ENCODE measurements at places on chromosomes 12 and 14.

- no peak for DNase-seq
Measured at GRCh38 chr12:82596483-82596882, 90.2 kb upstream of the TMTC2 start.

- DNase-seq: no peak
Measured at GRCh38 chr14:76918782-76919394, 92.7 kb downstream of the LRRC74A start.

GRCh38 chr12:93185369-93185741, 192.4 kb upstream of the NUDT4 start:
- no peak for DNase-seq

GRCh38 chr14:31025367-31026076, at the start of gene AP4S1:
AP4S1 (plus strand) TSS chr14:31025649; CDS start chr14:31066197, 40,548 bp downstream.
- peak; percentile 25 for DNase-seq

GRCh38 chr12:5257763-5258495, 174.0 kb upstream of the NTF3 start:
- no peak for DNase-seq

DNA sequence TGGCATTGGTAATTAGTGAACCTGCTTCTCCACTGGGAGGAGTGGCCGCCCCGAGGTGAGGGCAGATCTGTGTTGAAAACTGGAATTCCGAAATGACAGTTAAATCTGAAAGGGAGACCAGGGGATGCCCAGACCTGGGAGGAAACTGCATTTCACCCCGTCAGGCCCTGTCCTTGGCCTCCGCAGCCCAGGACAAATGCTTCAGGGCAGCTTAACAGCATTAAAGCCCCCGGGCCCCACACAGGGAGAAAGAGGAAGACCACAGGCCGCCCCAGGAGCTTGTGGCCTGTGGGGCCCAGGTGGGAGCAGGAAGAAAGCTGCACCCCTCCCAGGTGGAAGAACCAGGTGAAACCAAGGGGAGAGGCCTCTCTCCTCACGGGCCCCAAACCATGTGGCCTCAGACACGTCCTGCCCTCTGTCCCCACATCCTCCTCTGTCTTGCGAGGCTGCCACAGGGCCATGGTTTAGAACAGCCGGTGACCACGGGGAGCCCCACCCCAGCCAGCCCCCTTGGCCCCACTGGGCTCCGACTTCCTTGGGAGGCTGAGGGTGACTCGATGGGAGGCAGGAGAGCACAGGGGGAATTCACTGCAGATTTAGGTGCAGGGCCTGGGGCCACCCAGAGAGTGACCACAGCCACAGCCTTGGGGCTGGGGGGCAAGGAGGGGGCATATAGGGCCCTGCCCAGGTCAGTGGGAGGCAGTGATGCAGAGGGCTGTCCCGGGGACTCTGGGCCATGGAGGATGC, 265.4 kb downstream of the ADGRD1 start:
- no peak for DNase-seq

- DNase-seq: no peak
Measured at GRCh38 chr14:83779266-83779665, 1750.7 kb upstream of the FLRT2 start.

GRCh38 chr12:31002361-31002725, 71.3 kb upstream of the DDX11 start:
- no peak for DNase-seq

GRCh38 chr12:15372352-15372751, 50.0 kb downstream of the PTPRO start:
- no peak for DNase-seq

- DNase-seq: no peak
Measured at GRCh38 chr12:43937947-43938346, 102.1 kb downstream of the TMEM117 start.

DNA sequence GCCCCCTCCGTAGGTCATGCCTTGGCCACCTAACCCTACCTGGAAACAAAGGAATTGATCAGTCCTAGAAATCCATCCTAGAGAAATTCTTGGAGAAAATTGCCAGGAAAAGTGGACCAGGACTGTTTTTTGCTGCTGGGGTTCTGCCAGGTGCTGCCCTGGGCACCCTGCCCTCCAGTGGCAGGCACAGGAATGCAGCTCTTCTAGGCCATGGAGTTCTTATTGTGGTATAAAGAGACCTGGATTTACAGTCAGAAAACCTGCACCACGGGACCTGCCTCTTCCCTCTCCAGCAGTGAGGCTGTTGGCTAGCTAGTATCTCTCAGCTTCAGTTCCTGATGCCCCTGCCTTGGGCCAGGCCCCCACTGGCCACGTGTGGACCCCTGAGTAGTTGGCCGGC, 59.7 kb downstream of the SLC24A4 start:
- DNase-seq: no peak

- no peak for DNase-seq
Measured at GRCh38 chr12:121184984-121185889, 24.7 kb upstream of the P2RX4 start.

- no peak for DNase-seq
Measured at GRCh38 chr14:42628602-42629001, 1021.9 kb downstream of the LRFN5 start.

DNA sequence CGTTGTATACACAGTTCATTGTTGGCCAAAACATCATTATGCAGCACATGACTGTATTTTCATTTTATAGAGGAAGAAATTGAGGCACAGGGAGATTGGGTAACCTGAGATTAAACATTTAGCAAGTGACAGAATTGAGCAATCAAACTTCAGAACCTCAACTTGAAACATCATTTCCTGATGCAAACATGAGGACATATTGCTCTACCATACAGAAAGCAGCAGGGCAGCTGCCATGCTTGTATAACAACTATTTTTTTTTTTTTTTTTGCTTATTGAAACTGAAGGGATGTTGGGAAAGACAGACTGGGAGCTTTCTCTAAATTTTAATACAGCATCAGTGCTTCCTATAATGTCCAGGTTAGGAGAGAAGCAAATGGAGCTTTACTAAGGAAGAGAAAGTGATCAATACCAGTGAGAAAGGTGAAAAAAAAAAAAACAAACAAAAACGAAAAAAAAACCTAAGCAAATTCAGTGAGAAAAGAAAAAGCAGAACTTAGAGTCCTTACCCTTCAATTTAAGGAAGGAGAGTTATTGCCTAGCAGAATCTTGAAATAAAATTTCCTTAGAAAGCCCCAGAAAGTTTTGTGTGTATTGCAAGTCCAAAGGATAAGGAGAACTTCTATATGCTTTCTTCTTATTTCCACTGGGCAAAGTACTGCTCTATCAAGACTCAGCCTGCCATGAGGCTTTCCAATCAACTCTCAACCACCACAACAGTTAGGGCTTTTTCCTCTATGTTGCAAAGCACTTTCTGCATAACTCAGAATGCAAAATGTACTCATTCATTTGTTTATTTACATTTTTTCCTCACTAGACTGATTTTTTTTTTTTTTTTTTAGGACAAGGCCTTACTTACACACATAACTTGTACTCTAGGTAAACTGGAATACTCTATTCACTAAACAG, 21.6 kb downstream of the BTG1 start:
- DNase-seq: no peak

- no peak for DNase-seq
Measured at GRCh38 chr14:59004012-59004411, 184.5 kb upstream of the DAAM1 start.

DNA sequence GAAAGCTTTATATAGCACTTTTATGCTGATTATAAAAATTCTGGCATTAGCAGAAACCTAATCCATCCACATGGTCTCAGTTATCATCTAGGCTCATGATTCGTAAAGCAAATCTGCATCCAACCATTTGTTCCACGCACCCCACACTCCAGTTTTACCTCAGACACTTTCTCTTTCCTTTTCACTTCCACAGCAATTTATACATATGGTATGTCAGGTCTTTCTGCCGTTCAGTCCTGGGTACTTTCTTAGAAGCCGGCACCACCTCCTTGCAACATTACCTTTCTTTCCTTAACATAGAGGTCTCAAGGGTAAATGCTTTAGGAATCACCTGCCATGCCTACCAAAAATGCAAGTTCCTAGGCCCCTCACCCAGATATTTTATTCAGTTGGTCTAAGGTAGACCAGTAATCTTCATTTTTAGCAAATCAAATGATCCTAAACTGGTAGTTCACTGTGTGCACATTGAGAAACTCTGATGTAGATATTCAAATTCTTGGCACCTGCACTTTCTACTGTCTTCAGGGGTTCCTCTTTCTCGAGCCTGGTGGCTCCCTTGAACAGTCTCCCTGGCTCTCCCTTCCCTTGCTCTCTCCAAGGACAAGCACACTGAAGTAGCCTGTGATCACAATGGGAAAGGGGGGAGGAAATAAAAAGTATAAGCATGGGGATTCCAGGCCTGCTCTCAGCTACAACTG, 2.8 kb upstream of the KRAS start:
- no peak for DNase-seq

DNA sequence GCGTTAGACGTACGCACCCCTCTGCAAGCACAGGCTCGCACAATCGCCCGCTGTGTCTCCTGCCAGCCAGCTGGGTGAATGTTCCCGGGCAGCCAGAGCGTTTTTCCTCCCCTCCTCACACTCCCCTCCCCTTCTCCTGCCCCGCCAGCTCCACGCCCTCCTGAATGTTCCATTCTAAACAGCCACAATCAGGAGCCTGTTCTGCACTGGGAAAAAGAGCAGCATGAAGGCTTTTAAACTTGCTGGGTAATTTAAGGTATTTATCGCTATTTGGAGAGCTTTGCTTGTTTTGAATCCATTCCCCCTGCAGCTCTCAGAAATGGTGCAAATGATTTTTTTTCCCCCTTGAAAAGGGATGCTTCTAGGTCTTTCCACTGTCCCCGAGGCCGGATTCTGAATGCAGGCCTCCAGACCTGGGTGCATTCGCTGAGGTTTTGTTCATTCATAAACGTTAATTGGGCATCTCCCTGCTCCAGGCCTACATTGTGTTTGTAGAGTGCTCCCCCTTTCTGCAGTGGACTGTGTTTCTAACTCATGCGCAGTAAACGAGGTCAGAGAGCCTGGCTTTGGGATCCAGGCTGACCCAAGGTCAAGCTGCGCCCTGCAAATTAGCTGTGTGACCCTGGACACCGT, 212.5 kb downstream of the CHST11 start:
- no peak for DNase-seq

Data from stimulated activated CD8-positive, alpha-beta memory T cell treated with anti-CD3 and anti-CD28 coated beads, Interleukin-15, amount 100 ng/mL, for 1 hour (primary cell).